RPMI8226 (cell line): ENCODE measurements at places on chromosomes 13 and 19.

GRCh38 chr19:33465371-33465770, 56.2 kb downstream of the PEPD start:
- DNase-seq: no peak

DNA sequence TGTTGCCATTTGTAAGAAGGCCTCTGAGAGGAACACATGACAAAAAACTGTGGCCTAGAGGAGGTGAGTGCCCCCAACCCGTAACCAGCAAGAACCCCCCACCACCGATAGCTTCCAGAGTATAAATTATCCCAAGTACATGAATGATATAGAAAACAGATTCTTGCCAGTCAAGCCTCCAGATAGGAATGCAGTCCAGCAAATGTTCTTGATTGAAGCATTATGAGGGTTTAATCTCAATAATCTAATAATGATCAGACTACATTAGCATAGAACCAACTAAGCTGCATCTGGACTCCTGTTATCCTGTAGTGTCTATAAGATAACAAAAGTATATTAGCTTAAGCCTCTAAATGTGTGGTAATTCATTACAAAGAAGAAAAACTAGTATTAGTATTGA, 908.9 kb upstream of the ATXN8OS start:
- no peak for DNase-seq

GRCh38 chr13:46181377-46181839, 569 bp downstream of the LCP1 start:
- no peak for DNase-seq

DNA sequence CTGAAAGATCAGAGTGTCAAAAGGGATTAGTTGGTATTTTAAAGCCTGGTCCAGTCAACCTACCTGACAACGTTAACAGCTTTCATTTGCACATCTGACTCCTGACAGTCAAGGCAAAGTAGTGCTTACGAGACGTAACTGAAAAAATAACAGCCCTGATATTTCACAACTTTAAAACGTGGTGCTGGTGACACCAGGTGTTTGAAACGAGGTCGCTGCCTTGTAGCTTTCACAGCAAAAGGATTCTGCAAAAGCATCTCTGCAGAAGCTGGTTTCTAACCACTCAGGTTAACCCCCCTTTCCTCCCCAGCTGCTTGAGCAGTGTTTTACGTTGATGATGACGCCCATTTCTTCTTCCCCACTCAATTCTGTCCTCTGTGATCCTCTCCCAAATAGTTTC, 23.3 kb downstream of the GGACT start:
- DNase-seq: no peak

DNA sequence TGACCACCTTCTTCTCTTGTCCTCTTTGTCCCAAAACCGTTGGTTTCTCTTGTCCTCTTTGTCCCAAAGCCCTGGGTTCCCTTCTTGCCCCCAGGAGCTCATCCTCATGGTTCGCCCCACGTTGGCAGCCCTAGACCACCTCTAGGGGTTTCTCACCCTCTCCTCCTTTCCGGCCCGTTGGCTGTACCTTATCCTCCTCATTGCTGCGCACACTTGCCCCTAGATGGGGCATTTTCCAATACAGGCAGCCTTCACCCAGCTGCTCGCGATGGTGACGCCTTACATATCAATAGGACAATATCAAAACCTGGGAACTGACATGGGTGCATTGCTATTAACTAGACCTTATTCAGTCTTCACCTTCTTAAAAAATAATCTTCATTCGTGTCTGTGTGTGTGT, 86.5 kb downstream of the IPO5 start:
- no peak for DNase-seq

GRCh38 chr19:52069653-52070052, 21.0 kb upstream of the ZNF432 start:
- DNase-seq: no peak

DNA sequence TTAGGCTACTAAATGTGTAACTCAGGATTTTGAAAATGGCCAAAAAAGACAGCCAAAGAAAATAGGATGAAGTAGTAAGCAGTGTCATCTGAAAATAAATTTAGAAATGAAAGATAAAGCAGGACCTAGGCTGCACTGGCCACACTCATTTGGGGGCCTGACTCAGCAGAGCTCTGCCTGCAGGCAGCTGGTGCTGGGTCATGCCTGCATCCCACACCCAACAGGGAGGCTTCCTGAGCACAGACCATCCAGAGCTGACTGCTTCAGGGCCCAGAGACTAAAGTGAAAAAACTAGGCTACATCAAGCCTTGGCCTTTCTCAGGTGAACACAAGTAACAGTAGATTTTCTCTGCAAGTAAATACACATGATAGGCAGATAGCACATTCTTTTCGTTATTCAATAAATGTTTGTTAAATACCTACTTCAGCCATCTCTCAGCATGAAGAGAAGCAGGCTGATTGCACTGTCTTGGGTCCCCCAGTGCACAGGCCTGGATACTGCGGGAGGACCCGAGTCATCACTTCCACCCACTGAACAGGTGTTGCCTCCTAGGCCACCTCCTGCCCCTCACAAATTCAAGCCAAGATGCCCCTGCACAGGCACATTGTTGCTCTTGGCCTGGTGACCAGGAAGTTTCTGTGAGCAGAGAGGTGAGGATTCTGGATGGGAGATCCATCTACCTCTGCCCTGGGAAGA, 284.0 kb downstream of the OXGR1 start:
- DNase-seq: no peak

- no peak for DNase-seq
Measured at GRCh38 chr19:32971012-32971595, 654 bp downstream of the CEP89 start.

DNA sequence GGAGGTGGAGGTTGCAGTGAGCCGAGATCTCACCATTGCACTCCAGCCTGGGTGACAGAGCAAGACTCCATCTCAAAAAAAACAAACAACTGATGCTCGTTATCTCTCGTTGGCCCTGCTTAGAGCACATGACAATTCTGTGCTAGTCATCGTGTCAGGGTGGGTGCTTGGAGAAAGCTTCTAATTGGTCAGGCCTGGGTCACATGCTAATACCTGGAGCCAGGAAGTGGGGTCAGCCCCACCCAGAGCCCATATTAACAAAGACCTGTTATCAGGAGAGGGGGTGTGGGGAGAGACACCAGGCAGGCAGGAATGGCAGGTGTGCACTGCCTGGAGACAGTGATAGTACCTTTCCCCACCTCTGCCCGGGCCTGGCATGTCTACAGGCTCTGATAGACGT, 84.9 kb downstream of the DPF1 start:
- DNase-seq: no peak

DNA sequence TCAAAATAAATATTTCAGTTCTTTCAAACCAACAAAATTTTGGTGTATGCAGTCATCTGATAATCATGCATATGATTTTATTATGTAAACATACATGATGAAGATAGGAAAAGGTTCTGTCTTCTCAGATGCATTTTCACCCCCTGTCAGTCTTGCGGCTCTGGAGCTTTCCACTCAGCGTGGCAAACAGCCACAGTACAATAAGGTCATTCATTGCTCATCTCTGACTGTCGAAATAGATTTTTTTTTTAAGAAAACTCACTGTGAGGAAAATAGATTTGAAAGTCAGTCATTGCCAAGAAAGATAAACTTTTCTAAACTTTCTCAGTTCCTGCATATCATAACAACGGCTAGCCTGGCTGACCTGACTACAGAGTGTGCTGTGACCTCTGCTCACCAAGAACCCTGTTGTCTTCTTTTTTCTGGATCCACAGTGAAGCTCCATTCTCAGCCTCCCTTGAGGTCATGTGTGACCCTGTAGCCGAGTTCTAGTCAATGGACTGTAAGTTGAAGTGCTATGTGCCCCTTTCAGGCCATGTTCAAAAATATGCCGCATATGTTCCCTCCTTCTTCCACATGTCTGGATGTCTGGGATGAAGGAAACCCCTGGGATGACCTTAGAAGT, 519.6 kb downstream of the KLF5 start:
- no peak for DNase-seq

DNA sequence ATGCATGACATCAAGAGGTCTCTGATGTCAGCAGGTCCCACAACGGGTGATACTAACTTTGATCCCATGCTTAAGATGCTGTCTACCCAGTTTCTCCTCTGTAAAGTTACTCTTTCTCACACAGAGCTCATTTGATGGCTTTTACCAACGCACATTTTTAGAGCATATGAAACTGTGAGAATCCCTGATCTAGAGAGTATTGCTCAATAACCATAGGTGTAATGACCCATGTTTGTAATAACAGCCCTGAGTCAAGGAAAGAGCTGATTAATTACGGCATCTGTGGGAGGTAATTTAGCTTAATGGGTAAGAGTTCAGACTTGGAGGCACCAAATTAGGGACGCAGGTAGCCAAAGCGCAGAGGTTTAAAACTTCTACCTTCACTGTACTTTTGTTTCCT, 18.0 kb upstream of the IZUMO2 start:
- no peak for DNase-seq

- DNase-seq: no peak
Measured at GRCh38 chr13:112153364-112153763, 86.4 kb downstream of the SOX1 start.

DNA sequence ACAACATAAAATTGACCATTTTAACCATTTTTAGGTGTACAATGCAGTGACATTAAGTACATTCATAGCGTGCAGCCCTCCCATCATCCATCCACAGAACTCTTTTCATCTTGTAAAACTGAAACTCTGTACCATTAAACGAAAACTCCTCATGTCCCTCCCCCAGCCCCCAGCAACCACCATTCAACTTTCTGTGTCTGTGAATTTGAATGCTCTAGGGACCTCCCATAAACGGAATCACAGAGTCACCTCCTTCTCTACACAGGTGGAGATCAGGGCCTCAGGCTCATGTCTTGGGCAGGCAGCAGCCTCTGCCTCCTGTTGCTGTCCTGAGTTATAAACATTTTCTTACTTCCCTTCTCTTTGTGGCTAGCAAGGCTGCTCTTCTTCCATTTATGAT, 7.3 kb upstream of the CCNE1 start:
- DNase-seq: no peak
